ENCODE measurements at places on chromosomes 5 and 9.
A peak's percentile ranks its signal among the peaks of the same experiment; 100 is the strongest.

DNA sequence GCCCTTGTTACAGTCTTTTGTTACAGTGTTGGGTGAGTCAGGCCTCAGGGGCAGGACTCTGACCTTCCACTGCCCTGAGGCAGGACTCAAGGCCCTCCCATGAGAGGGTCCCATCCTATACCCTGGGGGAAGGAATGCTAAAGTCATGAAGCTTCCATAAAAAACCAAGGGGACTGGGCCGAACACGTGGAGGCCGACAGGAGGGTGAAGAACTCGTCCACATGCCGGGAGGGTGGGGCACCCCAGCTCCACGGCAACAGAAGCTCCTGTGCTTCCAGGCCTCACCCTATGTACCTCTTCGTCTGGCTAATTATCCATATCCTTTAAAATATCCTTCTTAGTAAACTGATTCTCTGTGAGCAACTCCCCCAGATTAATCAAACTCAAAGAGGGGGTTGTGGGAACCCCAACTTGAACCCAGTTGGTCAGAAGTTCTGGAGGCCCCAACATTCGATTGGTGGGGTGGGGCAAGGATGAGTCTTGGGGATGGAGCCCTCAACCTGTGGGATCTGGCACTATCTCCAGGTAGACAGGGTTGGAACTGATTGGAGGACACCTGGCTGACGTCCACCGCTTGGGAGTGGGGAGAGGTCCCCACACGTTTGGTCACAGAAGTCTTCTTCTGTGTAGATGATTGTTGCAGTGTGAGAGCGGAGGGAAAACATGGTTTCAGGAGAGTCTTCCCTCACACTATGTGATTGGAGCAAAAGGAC is 19.1 kb downstream of the MGAT1 start:
- no peak for DNase-seq

DNA sequence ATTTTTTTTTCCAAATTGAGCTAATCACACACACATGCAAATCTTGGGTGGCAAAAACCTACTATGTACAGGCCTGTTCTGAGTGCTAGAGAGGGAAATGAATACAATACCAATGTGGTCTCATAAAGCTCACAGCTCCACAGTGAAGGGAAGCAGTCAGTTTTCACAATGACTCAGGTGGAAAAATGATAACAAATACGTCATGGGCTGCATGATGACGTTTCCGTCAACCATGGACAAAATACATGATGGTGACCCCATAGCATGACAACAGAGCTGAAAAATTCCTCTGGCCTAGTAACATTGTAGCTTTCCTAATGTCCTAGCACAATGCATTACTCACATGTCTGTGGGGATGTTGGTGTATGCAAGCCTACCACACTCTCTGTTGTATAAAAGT is 252.5 kb downstream of the TRIM32 start:
- no peak for DNase-seq

DNA sequence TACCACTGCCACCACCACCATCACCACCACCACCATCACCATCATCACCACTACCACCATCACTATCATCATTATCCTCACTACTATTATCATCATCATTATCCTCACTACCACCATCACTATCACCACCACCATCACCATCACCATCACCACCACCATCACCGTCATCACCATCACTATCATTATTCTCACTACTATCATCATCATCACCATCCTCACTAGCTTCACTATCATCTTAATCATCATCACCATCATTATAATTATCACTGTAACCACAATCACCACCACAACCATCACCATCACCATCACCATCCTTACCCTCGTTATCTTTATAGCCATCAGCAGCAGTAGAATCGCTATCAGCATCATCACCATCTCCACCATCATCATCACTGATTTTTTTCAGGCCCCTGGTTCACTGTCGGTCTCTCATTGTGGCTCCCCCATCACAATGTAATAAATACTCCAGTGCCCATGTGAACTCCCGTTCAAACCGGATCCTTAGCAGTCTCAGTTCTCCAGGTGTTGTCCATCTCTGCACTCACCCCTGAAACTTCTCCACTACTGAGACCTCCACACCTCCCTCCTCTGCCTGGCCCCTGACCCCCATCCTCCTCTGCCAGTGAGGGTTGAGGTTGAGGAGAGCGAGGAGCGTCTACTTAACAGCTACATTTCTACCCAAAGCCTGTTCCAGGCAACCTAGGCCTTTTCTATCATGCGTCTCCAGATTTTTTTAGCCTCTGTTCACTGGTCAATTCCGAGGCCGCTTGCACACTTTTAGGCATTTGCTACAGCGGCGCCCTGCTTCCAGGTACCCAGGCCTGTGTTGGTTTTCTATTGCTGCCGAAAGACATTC is 238.2 kb downstream of the PBX3 start:
- DNase-seq: no peak

- peak; percentile 15 for DNase-seq
These were observed 493 bp downstream of the P4HA2 start for GRCh38 chr5:132227235-132227484.

DNA sequence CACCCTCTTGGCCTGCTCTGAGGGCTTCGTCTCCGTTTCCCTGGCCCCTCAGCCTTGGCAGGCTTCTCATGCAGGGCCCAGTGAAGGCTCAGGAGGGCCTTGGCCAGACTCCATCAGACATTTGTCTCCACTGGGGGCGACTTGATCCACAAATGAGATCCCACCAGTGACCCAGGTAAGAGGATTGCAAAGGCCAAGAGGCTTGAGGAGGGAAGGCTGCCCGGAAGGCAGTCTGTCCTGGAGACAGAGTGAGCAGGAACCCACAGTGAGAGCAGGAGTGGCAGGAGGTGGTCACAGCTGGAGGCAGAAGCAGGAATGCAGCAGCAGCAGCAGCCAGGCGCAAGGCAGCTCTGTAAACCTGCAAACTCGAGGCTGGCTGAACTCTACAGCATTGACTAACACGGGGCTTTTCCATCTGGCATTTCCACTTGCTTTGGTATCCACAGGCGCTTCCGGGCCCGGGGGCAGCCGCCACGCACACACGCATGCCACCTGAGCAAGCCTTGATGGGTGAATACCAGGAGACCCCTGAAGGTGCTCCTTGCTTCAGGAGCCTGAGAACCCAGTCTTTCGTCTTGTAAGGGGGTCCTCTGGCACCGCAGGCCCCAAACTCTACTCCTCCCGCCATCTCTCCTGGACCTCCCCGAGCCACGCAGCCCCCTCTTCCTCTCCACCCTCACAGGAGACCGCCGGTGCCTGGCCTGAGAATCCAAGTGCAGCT is 14.7 kb downstream of the MGAT1 start:
- peak; percentile 69 for DNase-seq

DNA sequence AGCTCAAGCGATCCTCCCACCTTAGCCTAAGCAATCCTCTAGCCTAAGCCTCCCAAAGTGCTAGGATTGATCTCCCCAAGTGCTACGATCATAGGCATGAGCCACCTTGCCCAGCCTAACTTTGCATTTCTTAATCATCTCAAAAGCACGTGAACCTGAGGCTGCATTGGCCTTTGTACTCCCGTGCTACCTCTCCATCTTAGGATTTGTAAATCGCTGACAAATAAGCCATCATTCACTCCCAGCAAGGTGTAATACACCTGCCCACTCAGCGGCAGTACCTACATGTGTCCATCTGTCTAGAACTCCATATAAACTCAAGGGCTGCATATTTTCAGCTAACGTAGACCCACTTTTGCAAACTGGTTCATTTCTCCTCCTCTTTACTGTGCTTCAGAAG is 2.8 kb downstream of the ANKH start:
- no peak for DNase-seq

GRCh38 chr9:108086624-108087023 is 597.1 kb upstream of the KLF4 start:
- DNase-seq: peak; percentile 52

- no peak for DNase-seq
These were observed 49.6 kb upstream of the ADRB2 start for GRCh38 chr5:148776780-148777179.

DNA sequence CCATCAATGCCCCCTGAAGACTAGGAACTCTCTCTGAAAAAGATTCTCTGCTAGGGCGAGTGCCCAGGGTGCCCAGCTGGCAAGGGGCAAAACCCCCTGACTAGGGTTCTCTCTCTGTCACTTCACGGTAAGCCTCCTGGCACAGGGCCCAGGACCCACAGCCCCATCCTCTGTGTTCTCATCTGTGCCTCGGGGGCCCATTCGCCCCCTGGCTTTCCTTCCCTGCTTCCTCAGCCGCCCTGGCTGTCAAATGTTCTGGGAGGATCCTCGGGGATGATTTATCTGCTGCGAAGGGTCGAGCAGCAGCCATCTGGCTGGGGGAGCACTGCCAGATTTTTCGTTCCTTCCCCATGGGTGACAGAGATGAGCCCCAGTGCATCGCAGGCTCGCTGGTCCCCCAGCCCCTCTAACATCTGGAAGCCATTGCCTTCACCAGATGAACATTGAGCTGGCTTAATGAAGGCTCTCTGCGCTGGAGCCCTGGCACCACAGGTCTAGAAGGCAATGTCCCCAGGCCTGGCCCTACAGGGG is 24.2 kb downstream of the HMCN2 start:
- no peak for DNase-seq

DNA sequence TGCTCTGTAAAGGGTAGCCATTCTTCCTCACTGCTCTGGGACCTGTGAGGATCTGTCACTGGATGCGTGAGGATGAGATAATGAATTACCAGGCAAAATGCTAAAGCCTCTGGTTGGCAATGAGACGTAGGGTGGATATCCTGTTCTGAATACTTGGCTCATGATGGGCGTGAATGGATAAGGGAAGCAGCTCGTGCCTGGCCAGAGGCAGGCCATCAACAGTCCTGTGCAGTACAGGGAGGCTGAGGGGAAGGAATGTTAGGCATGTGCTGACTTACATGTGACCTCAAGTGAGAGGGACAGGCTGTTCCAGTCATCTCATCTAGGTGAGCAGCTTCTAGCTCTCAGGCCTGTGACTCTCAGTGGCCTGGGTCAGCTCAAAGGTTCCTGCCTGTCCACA is 172.8 kb downstream of the CARTPT start:
- peak; percentile 87 for DNase-seq

- DNase-seq: no peak
These were observed 37.6 kb downstream of the PAM start for GRCh38 chr5:102792705-102793104.

- no peak for DNase-seq
These were observed 51.4 kb upstream of the NRARP start for GRCh38 chr9:137353223-137354152.

- DNase-seq: peak; percentile 41
These were observed 56.2 kb upstream of the ZSWIM6 start for GRCh38 chr5:61275841-61276240.

GRCh38 chr5:123746683-123747360 is 234.8 kb downstream of the CSNK1G3 start:
- no peak for DNase-seq

- DNase-seq: peak; percentile 85
These were observed 739 bp downstream of the PPP2CA start for GRCh38 chr5:134224888-134225779.

GRCh38 chr9:88954066-88954465 is 37.2 kb upstream of the S1PR3 start:
- no peak for DNase-seq

DNA sequence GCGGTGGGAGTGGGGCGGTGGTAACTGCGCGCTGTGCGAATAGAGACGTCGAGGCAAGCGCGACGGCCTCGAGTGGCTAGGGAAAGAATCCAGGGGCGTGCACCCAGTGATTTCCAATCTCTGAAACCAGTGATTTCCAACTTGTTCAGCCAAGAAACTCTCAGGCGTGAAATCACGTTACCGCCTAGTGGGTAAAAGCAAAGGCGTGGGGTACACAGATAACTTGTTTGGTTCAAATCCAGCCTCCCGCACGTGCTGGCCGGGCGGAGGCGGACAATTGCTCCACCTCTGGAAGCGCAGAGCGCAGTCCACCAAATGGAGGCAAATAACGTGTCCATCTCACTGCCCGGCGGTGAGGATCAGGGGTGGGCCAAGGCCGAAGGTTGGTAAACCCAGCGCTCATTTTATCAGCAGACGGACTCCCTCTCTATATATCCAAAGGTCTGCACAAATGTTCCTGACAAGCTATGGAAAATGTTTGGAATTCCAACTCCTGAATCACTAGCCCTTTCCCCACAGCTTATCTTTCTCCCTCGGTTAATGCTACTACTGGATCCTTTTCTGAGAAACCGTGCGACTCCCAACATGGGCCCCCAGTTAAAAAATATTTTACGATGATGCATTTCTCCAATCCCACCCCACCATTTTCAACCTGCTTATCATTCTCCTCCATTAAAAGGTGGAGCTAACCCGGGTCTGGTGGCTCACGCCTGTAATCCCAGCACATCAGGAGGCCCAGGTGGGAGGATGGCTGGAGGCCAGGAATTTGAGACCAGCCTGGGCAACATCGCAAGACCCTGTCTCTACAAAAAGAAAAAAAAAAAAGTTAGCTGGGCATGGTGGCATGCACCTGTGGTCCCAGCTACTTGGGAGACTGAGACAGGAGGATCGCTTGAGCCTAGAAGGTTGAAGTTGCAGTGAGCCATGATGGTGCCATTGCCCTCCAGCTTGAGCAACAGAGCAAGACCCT is 950 bp upstream of the FNBP1 start:
- DNase-seq: peak; percentile 66

DNA sequence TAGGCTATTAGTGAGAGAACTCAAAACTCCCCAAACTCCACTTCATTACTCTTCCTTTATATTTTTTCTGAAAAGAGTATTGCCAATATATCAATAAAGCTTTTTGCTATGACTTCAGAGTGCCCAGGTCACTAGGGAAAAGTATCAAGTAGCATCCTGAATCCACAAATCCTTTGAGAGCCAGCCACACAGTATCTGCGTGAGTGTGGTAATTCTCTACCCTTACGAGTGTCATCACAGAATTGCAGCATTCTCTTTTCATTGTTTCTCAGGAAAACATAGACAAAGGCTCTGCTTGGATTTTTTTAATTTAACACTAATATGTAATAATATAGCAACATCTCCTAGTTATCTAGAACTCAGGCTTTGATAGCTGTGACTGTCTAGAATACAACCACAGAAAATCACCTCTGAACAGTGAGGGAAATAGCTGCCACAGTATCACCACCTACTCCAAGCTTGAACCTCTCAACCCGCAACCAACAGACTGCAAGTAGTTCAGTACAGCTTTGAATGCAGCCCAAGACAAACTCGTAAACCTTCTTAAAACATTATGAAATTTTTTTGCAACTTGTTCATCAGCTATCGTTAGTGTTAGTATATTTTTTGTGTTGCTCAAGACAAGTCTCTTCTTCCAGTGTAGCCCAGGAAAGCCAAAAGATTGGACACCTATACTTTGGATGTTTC is 79.3 kb upstream of the CCDC152 start:
- DNase-seq: no peak

- no peak for DNase-seq
These were observed 263.6 kb upstream of the PTGER4 start for GRCh38 chr5:40416098-40416497.

GRCh38 chr5:125215593-125215992 is 469.2 kb upstream of the ZNF608 start:
- no peak for DNase-seq

Data from ELF-1 (cell line).